ENCODE measurements at places on chromosomes 4 and X.

DNA sequence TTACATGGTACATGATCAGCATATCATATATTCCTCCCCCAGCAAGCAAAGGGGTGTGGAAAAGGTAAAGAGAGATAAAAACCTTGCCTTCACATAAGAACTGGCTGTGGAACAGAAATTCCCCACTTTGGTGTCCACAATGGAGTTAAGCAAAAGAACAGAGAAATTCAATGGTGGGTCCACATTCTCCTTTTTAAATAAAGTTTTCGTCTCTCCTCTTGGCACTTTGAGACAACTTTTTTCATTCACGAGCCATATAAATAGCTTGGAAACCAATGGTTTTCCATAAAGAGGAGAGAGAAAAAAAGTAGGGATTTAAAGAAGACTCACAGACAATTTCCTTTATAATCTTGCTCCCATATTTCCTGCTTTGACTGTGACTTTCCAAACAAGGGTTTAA lies 148.1 kb downstream of the TSPAN5 start:
- ATAC-seq: no peak

- ATAC-seq: no peak
Observed at GRCh38 chr4:55547466-55547770, 709 bp upstream of the CLOCK start.

DNA sequence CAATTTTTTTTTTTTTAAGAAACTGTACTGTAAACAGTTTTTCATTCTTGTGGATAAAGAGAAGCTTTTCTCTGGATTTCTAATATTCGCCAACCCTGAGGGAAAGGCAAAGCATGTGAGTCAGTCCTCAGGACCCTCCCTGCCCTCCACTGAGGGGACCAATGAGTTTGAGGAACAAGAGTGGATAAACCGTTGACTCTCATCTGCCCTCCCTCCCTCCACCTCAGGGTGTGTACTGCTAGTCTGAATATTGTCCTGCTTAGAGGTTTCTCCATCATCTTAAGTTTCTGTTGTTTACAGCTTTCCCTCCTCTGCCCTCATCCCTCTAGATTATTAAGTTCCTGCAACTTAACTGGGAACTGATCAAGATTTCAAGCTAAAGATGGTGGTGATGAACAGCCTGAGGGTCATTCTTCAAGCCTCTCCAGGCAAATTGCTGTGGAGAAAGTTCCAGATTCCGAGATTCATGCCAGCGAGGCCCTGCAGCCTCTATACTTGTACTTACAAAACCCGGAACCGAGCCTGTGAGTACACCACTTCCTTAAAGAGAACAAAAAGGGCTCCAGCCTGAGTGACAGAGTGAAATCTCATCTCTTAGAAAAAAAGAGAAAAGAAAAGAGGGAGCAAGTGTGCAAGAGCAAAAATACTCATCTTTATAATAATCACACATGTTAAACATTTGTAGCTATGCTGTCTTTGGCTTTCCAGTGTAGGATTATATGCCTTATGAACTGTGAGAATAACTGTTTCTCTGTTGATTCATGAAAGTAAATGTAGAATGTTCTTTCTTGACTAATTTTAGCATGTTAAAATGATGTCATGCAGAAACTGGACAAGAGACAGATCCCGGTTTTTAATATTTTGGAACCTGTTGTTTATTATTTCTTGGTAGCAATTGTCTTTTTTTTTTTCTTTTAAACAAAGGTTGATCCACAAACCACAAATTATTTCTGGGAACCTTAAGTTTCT lies 11.9 kb downstream of the CA5B start:
- ATAC-seq: peak; percentile 61

DNA sequence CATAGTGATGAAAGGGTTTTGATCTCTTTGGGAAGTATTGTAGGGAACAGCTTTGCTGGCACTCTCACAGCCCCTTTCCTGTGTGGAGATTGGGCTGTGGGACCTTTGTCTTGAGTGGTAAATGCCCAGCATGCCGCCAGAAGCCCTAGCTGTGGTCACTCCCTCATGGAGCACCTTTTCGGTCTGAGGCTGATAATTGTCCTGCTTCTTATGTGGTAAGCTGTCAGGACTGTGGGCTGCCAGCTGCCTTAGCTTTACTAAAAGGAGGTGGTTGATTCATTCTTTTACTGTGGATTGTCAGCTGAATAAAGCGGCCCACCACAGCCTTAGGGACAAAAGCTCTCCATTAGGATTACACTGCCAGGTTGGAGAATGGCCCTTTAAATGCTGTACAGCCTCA lies 7.1 kb downstream of the PASD1 start:
- ATAC-seq: no peak

DNA sequence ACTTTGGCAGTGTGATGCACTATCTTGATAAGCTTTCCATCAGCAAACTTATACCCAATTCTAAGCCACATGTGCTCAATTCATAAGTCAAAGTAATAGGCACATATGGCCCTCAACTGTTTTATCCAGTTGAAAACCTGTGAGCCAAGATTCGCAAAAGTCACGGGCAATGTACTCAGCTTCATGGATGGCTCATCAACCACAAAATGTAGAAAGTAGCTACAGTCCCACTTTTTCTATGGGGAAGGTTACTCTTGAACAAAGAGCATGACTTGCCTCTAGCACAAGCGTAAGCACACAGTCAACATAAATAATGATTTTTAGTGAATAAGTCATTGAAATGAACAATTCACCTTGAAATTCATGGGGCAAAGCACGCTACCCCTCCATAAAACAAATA lies 25.1 kb upstream of the DDX53 start:
- no peak for ATAC-seq

DNA sequence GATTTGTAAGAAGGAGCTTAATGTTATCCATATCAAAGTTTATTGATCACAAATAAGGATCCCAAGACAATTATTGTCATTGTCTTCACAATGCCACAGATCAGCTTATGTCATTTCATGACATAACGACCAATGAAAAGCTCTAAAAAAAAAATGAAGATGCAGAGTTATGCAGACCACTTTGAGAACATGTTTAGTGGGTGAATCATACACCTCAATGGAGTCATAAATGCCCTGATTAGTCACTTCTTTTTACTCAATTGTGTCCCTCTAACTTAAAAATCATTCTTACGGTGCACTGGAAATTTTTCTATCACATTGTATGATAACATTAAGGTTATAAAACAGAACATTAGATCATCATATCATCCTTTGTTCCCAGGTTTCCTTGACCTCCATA lies 87.6 kb upstream of the GABRG1 start:
- no peak for ATAC-seq

GRCh38 chrX:23749576-23749975 lies 6.5 kb upstream of the ACOT9 start:
- ATAC-seq: no peak

DNA sequence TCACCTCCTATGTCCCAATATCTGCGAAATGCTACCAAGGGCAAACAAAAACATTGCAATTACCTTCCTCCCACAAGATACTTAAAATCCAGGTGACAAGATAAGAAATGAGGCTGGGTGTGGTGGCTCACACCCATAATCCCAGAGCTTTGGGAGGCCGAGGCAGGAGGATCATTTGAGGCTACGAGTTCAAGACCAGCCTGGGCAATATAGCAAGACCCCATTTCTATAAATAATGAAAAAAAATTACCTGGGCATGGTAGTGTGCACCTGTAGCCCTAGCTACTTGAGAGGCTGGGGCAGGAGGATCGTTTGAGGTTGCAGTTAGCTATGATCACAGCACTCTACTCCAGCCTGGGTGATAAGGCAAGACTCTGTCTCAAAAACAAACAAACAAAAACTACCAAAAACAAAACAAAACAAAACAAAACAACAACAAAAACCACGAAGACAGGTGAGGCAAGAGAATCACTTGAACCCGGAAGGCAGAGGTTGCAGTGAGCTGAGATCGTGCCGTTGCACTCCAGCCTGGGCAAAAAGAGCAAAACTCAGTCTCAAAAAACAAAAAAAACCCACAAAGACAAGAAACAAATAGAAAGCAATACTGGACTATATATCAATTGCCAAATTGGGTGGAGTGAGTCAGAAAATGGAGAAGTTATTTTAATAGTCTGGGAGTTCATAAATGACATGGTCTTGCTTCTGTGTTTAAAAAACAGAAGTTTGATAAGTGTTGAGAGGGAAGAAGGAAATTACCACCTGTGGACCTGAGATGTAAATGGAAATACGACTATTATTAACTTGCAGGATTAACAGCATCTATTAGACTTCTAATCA lies 176.5 kb downstream of the FBXW7 start:
- ATAC-seq: no peak

DNA sequence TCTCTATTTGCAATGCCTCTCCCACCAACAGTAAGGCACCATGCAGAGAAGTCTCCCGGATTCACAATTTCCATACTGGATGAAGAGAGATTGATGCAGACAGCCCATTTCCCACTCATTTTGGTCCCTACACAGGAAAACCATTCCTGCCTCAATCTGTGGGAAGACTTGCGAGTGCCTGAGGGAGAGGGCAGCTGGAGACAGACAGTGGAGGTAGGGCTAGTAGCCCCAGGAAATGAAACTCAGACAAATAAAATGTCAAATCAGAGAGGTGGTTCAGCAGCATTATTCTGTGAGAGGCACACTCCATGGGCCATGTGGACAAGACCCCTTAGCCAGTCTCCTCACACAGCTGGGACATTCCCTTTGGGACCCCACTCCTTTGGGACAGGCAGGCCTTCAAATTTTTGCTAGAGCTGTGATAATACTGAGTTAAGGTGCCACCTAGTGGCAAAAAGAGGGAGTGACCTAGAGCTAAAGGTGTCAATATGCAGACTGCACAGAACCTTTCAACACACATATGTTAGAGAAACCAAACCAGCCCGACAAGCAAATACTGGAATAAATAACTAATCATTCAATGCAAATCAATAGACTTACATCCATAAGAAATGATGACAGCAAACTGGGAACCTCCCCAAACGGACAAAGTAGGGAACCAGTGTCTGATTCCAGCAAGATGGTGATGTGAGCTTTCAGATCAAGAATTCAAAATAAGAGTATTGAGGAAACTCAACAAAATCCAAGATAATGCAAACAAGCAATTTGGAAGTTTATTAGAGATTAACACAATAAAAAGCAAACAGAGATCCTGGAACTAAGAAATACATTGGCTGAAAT lies 1865.3 kb upstream of the AGA start:
- ATAC-seq: no peak

DNA sequence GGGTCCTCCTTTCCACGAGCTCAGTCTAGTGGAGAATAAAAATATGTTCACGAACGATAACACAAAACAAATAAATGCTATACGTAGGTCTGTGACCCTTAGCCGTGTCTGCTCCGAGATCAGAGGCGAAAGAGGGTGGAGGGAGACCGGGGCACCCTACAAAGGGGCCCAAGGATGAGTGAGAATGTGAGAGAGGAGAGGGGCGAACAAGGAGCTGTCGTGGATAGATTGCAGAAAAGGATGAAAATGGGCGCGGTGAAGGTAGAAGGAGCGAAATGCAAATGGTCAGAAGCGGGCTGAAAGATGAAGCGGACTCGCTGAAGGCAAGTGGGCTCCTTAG lies 6.2 kb upstream of the ZBTB33 start:
- no peak for ATAC-seq

GRCh38 chr4:126057371-126057770 lies 742.6 kb downstream of the FAT4 start:
- no peak for ATAC-seq

DNA sequence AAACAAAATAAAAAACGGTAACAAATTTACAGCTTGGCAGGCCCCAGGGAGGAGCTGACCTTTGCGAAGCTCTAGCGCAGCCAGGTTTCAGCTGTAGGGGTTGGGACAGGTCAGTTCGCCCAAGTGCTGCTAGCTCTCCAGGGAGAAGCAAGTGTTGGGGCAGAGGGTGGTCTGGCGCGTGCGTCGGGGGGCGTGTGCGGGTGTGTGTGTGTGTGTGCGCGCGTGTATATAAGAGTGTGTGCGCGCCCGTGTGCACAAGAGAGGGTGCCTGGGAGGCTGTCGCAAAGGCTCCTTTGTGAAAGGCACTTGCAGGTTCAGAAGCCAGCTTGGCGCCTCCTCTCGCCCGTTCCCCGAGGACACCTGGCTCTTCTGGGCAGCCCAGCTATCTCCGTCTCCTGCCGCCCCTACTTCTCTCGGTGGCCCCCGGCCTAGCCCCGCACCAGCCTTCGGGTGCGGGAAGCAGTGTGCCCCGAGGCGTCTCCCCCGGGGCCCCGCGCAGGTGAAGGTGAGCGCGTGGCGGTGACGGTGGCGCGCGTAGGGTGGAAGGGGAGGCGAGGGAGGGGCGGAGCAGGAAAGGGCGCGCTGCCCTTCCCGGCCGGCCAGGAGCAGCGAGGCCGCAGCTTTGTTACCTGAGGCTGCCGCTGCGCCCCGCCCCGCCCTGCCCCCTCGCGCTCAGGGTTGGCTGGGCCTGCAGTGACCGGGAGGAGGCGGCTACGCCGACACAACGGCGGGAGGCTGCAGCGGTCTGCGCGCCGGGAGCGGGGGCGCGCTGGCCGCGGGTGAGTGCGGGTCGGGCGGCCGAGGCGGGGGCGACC lies at the start of gene FHDC1:
Gene FHDC1, plus strand, starts transcription at position 693 of the 815 bp plus-strand sequence. CDS start 6,735 bp downstream, outside the sequence.
- ATAC-seq: no peak

DNA sequence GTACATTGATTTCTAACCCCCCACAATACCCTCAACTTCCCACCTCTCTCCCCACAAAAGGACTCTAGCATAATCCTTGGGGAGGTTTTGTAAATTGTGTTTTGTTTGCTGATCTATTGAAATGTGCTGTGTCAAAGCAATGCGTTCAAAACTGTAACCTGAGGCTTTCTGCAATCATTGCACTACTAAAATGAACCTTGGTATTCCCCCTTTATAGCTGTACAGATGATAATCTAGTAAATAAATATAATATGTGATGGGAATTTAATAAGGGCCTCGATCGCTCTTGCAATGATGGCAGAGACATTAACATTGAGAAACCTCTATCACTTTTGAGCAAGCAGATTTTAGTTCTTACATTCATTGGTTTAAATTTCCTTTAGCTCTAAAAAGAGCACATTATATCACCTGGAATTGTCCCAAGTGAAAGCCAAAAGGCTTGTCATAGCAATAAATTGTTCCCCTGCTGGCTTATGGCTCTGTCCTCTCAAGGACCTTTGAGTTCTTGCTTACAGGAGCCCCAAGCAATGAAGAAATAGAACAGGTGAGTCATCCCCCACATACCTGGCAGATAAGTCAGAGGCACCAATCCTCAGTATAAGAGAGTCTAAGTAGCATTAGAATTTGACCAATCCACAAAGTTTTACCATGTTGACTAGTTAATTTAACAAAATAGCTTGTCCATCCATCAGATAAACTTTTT lies 18.4 kb upstream of the ACE2 start:
- no peak for ATAC-seq

DNA sequence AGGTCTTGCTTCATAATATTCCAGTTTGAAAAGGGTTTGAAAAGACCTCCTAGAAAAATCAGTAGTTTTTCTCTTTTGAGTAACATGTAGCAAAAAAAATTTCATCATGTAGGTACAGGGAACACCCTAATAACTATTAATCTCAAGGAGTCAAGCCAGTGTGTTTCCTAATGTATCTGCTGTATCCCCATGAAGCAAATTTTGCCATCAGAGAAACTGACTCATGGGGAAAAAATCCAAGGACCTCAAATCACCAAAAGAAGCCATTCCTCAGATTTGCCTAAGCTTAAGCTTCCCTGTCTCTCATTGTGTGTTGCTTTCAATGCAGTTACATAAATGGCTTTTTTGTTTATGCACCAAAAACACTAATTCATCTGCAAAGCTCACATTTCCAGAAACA lies 29.7 kb downstream of the F9 start:
- ATAC-seq: no peak

Data from activated CD4-positive, CD25-positive, alpha-beta regulatory T cell treated with anti-CD3 and anti-CD28 coated beads, Interleukin-2, amount 50 U/mL, for 24 hours (primary cell).